ENCODE measurements at places on chromosomes 7 and 10.

GRCh38 chr7:36090976-36091873 is 61.8 kb upstream of the EEPD1 start:
- DNase-seq, result no peak

- DNase-seq, result no peak
Measured at GRCh38 chr10:98074315-98074911, 44.0 kb upstream of the CRTAC1 start.

DNA sequence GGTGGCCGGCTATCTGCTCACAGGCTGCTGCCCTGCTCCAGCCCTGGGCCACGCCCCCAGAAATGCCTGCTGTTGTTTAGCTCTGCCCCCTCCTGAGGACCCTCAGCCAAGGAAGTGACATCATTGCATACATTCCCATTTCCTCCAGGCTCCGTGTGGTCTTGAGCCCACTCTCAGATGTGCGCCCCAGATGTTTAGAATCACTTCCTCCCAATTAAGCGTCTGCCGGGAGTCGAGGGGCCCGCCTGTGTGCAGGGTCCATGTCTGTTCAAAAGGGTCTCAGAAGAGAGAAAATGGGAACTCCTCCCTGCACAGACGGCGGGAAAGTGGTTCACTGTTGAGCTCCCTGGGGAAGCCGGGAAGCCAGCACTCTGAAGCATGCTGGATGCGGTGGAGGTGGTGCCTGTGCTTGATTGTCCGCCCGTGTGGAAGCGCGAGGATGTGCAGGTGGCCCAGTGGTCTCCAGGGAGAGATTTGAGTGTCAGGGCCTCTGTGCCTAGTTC is 116.9 kb upstream of the PPIF start:
- no peak for DNase-seq

DNA sequence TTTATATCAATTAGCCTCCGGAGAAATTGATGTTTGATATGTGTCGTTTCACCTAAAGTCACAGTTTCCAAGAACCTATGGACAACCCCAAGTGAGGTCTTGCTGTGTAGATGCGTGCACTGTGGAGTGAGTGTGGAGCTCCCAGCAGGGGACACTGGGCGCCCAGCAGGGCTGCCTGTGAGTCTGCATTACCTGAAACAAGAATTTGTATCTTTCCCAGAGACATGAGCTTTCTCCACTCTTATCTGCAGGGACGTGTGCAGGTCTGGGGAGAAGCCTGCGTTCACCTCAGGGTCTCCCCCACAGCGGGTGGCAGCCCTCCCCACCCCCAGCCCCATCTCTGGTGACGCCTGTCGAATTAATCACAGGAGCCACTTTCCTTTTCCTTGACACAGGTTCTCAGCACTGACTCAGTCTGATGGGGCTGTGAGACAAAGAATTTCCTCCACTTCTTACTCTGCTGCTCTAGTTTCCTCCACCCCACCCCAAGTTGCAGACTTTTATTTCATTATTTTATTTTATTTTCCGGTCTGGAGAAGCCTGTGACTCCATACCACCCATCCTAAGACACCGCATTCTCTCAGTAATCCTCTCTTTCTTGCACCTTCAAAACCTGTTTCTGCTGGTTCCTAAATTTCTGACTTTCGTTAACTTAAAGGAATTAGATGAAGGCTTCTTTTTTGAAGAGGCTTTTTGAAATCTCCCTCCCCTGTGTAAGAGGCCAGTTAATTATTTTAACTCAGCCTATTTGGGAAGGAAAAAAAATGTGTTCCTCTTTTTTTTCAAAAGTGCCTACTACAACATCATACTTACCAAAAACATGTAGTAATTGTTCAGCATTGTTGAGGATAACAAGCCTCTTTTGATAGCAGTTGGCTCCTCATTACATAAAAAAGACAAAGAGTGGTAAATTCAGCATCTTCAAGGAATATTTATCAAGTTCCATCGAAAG is 17.0 kb upstream of the INSIG1 start:
- no peak for DNase-seq

DNA sequence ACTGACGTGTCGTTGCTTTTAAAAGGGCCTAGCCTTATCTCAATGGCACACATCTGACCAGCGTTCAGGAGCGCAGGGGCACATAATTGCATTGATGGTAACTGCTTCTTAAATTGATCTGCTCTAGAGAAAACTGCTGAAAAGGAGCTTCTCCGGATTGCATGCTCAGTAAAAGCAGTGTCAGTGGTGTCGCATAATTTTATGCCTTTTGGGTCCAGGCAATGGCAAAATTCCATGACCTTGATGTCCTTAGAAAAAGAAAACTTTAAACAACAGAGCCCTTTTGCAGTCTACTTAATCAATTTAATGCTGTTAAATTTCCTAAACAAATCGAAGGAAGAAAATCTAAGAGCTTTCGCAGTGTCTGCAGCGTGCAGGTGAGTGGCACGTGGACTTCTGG is 75.7 kb downstream of the PTPRE start:
- DNase-seq, result no peak

DNA sequence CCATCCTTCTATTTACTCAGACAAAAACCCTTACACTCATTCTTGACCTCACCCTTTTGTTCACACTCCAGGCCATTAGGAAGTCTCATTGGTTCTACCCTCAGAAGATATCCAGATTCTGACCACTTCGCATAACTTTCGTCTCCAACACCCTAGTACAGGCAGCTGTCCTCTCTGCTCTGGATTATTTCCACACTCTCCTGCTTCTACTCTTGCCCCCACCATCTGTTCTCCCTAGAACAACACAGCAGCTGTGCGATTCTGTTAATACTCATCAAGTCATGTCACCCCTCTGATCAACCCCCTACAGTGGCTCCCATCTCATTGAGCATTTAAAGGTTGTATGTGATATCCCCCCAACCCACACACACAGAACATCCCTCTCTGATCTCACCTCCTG is 15.5 kb upstream of the TRIL start:
- no peak for DNase-seq

GRCh38 chr10:132685101-132685891 is 100.7 kb downstream of the NKX6-2 start:
- no peak for DNase-seq

GRCh38 chr7:150631866-150632864 is at the start of gene GIMAP6:
Gene GIMAP6, minus strand, starts transcription at chr7:150632385. Its CDS starts 2,243 bp downstream, at chr7:150630142.
- DNase-seq, result no peak

GRCh38 chr10:716821-717220 is 27.4 kb upstream of the DIP2C start:
- no peak for DNase-seq

DNA sequence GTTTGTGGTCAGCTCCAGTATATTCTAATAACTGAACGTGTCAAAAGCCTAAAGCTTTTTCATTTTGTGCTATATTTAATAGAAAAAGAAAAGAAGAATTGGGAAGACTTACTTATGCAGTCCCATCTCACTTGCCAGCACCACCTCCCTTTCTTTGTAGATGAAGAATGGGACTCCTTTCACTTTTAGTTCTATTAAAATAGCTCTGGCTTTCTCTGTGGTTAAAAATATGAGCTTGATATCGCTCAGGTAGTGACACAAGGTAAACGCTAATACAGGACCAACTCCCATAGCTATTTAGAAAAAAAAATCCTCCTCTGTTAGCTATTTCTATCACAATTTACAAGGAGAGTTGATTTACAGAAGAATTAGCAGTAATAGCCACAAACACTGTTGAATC is 176.8 kb downstream of the PDE1C start:
- DNase-seq, result no peak

DNA sequence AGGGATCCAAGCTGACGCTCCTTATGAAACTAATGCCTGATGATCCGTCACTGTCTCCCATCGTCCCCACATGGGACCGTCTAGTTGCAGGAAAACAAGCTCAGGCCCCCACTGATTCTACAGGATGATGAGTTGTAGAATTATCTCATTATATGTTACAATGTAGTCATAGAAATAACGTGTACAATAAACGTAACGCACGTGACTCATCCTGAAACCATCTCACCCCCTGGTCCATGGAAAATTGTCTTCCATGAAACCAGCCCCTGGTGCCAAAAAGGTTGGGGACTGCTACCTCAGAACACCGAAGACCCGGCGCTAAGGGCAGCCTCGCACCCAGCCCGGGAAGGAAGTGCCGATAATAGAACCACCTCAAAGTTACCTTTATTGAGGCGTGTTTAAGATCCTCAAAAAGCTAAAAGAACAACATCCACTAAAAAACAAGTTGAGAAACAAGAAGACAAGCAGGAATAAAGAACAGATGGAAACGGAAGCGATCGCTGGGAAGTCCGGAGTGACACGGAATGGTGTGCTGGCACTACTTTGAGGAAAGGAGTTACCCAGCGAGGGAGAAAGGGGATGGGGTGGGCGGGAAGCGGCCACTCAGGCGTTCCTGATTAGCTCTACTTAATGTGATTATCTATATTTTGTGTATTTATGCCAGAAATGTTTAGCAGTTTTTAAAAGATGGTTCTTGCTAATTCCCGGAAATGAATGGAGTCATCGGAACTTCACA is 50.1 kb upstream of the PRKAR1B start:
- DNase-seq, result no peak

DNA sequence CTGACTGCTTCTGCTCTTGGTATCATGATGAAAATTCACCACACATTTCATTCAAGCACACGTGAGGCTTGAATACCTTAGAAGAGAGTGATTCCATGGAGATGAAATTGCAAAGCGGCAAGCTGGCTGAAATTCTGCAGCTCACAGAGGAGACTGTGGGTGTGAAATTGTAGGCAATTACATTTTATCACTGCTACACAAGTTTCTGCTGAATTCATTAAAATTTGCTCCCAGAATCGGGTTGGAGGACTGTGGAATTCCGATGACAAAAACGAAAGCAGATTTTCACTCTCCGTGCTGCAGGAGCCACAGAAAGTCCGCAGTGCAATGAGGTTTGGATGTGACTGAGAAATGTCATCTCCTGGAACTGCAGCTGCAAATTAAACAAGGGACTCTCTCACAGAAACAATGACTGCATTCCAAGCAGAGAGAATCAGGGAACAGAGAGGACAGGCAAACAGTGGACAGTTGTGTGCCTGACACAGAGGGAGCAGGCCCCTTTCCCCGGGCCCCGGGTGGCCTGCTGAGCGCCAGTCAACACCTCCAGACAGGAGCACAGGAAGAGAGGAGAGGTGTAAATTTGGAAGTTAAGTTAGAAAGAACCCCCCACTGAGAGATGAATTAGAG is 109.1 kb downstream of the C10orf90 start:
- no peak for DNase-seq

DNA sequence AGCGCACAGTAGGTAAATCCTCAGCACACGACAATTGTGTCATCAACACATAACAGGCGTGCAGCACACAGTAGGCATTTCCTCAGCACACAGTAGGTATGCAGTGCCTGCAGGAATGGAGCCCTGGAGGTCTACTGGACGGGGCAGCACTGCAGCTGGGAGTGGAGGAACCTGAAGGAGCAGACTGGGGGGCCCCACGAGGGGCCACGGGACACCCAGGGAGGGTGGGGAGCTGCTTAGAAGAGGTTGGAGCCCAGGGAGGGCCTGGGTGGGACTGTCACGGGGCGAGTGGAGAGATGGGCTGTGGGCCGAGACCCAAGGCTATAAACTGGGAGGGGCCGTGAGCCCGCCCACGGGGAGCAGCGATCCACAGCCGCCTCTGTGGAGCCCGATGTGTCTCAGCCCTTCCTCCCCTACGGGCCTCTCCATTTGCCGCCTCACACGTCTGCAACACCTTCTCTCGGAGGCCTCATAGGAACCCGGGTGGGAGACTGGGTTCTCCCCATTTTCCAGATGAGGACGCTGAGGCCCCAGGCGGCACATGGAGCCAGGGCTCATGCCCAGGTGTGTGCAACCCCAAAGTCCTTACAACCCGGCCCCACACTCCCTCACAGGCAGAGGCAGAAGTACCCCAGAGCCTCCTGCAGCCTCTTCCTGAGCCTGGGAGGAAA is 101.5 kb downstream of the MICALL2 start:
- DNase-seq, result no peak

DNA sequence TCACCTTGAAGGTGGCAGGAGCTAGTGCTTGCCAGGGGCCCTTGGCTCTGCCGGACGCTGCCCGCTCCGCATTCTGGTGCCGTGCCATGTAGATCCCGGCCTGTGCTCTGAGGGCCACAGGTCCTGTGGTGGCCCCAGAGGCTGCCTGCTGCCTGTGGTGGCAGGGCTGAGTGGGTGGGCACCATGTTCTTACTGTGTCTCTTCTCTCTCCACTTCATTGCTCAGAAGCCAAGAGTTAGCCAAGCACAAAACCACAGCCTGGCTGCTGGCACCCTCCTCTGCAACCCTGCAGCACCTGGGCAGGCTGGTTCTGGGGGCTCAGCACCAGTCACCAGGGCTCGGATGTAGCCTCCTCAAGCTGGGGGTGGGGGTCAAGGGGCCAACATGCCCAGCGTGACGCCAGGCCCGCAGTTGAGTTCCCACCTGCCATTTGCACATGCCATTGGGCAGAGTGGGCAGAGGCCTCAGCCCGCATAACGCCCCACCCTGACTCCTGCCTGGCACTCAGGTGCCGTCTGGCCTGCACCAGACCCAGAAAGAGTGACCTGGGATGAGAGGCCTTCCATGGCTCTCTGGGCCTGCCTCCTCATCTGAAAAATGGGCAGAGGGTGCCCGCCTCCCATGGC is 16.3 kb downstream of the ZMIZ1 start:
- DNase-seq, result no peak

DNA sequence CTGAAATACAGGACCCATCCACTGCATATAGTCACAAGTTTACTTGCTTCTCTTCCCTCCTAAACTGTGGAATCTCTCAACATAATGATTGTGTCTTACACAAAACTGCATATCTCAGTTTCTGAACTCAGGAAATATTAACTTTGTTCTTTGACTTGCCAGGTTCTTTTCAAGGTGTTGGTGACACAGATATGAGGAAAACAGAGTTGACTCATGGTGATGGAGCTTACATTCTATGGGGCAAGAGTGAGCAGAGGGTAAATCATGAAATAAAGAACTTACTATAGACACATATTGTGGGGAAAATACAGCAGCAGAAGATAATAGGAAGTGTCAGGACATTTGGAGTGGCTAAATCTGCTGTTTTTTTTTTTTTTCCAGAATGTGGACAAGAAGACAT is 72.5 kb upstream of the IGFBP3 start:
- no peak for DNase-seq

DNA sequence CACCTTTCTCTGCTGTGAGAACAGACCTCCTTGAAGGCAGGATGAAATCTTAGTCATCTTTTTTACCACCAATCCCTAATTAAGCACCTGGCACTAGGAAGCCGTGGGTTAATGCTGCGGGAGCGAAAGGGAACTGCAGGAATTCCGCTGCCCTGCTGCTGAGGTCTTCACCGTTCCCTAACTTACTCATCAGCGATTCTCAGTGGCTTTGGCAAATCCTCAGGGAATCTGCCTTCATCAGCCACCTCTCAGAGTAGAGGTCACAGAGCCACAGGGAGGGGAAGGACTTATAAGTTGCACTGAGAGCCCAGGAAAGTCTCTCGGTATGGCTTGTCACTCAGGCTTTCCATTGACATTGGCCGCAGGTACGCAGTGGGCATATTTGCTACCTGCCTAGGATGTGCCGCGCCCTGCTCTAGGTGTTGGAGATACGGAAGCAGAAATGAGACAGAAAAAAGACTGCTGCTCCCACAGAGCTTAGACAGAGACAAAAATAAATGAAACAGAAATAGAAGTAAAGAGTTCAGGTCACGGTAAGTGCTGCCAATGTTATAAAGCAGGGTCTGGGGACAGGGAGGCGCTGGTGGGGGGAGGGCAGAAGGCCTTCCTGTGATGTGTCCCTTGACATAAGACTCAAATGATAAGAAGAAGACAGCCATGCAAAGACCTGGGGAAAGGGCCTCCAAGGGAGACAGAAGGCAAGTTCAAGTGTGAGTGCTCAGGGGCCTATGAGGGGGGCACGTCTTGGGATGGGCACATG is 72.6 kb upstream of the OPALIN start:
- no peak for DNase-seq

Data from activated CD8-positive, alpha-beta memory T cell treated with anti-CD3 and anti-CD28 coated beads for 1 hour (primary cell).